Germinal center (tissue), 1 donor: ENCODE measurements at places on chromosomes 11 and 22.

DNA sequence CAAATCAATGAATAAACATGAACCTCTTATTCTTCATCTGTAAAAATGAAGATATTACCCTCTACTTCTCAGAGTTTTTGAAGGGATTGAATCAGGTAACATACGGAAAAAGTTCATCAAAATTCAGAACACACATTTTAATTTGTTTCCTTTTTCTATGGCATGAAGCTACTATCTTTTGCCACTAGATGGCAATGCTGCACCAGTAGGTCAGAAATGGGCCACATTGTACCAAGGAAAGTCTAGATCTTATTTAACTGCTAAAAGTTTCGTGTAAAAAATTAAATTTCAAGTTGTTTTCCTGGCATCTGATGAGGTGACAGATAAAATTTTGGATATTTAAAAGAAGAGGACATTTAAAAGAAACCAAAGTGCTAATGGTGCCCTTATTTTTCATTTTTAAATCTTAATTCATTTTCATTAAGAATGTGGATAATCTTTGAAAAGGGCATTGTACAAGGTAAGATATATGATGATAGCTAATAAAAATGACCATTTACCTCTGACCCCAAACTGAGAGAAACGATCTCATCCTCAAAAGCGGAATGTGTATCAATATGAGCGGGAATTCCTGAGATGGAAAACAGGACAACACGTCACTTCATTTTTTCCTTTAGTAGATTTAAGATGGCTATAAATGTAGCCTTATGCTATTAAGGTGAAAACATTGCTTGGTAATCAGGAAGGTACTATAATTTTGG lies 16.1 kb downstream of the ALKBH8 start:
- DNase-seq: peak; percentile 45

- DNase-seq: no peak
Observed at GRCh38 chr22:23781065-23781464, 5.7 kb upstream of the SMARCB1 start.

- no peak for DNase-seq
Observed at GRCh38 chr22:47773635-47774034, 1011.2 kb downstream of the TBC1D22A start.

GRCh38 chr11:65851083-65851579 lies 6.8 kb downstream of the CFL1 start:
- peak; percentile 57 for DNase-seq

DNA sequence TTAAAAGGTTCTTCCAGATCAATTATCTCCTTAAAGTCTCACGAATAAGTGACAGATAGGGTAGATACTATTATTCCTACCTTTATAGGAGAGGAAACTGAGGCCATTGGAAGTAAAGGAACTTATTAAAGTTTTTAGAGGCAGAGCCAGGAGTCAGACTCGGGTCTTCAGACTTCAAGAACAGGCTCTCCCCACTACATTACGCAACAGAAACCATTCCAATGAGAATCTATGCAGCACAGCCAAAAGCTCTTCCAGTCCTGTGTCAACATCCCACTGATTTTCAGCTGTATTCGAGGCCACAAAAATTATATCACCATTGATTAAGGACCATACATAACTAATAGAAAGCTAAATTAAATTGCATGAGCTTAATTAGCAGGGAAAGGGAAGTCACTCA lies 77.4 kb downstream of the RELT start:
- DNase-seq: no peak

DNA sequence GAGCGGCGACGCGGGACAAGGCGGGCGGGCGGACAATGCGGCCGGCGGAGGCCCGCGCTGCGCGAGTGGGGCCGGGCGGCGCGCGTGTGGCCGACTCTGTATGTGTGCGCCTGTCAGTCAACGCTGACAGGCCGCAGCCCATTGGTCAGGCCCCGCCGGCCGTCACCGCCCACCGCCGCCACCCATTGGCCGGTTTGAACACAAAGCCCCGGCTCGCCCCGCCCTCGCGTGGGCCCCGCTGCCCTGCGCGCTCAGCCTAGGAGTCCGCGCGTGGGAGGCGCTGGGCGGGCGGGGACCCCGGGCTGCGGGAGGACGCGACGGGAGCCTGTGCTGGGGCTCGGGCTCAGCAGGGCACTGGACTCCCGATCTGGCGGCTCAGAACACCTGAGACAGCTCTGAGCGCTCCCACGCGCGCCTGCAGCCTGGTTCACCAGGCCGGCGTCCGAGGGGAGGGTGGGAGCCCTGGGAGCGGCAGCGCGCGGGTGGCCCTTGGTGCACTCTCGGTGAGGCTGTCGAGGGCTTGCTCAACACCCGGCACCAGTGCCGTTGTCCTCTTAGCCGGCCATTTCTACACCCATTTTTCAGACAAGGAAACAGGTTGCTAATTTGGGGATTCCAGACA lies at the start of gene SUN2:
SUN2 (minus strand) TSS at position 88 of the 622 bp plus-strand sequence. CDS start 3,370 bp downstream, outside the sequence.
- peak; percentile 99 for DNase-seq

DNA sequence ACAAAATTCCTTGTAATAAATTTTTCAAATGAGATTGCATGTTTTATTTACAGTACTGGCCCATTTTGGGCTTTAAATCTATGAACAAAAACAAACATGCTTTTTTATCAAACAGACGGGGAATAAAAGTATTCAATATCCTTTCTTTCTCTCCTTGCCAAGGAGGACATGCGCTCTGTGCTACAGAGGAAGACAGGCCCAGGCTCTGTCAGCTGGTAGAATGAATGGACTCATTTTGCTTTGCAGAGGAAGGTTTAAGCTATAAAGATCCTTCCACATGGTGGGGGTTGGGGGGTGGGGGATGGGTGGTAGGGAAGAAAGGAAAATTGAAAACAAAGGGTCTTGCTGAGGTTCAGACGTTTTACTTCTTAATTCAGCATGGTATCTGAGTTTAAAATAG lies 575.6 kb downstream of the INSC start:
- no peak for DNase-seq

- no peak for DNase-seq
Observed at GRCh38 chr11:45501392-45502225, 163.8 kb downstream of the CHST1 start.

GRCh38 chr11:95111923-95112540 lies 22.4 kb downstream of the ENDOD1 start:
- no peak for DNase-seq

GRCh38 chr11:60371386-60371785 lies 6.9 kb upstream of the MS4A7 start:
- no peak for DNase-seq

- DNase-seq: no peak
Observed at GRCh38 chr11:1994121-1994520, 3.5 kb downstream of the H19 start.

- DNase-seq: no peak
Observed at GRCh38 chr22:33124471-33124870, 66.3 kb upstream of the SYN3 start.

- peak; percentile 40 for DNase-seq
Observed at GRCh38 chr22:23240639-23241389, 60.5 kb downstream of the BCR start.

- no peak for DNase-seq
Observed at GRCh38 chr11:123227763-123228495, 32.9 kb upstream of the CLMP start.

DNA sequence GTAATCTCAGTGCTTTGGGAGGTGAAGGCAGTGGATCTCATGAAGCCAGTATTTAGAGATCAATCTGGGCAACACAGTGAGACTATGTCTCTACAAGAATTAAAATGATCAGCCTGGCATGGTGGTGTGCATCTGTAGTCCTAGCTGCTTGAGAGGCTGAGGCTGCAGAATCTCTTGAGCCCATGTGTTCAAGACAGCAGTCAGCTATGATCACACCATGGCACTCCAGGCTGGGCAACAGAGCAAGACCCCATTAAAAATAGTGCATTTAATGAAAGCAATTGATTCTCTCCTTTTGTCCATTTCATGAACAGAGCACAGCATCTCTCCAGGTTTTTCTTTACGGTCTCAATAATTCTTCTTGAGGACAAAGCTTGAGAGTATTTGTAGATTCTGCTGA lies 11.3 kb upstream of the CARD16 start:
- DNase-seq: no peak

- no peak for DNase-seq
Observed at GRCh38 chr11:1541474-1542204, 30.4 kb downstream of the DUSP8 start.

DNA sequence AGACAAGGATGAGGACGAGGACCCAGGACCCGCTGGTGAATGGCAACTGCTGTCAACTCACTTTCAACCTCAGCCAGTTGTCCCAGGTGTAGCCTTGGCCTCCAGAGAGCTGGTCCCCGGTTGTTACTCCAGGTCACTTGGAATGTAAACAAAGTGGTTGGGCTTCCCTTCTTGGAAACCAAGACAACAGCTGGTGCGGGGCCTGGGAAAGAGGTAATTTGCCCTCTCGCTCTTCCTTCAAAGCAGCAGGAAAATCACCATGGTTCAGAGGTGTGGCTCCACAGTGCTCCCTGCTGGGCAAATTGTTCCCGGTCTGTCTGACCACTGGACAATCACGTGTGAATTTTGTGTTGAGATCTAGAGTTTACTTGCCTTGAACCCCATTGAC lies 15.0 kb downstream of the SLC1A2 start:
- no peak for DNase-seq

- no peak for DNase-seq
Observed at GRCh38 chr11:122733318-122733717, 77.8 kb downstream of the UBASH3B start.

DNA sequence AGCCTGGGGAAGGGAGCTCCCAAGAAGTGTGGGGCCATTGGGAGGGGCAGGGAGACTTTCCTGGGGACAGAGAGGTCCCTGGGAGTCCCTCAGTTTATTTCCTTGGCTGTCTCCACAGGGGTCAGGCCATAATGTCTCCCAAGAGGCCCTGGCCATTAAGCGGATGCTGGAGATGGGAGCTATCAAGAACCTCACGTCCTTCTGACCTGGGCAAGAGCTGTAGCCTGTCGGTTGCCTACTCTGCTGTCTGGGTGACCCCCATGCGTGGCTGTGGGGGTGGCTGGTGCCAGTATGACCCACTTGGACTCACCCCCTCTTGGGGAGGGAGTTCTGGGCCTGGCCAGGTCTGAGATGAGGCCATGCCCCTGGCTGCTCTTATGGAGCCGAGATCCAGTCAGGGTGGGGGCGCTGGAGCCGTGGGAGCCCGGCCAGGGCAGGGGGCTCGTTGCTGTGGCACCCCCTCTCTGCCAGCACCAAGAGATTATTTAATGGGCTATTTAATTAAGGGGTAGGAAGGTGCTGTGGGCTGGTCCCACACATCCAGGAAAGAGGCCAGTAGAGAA lies 58.4 kb downstream of the ST3GAL4 start:
- no peak for DNase-seq

GRCh38 chr22:46737976-46738646 lies at the start of gene CERK:
CERK (minus strand) TSS chr22:46738252; CDS start chr22:46738148, 104 bp downstream.
- DNase-seq: peak; percentile 74

- DNase-seq: peak; percentile 35
Observed at GRCh38 chr11:62340269-62340901, 3.1 kb downstream of the ASRGL1 start.

DNA sequence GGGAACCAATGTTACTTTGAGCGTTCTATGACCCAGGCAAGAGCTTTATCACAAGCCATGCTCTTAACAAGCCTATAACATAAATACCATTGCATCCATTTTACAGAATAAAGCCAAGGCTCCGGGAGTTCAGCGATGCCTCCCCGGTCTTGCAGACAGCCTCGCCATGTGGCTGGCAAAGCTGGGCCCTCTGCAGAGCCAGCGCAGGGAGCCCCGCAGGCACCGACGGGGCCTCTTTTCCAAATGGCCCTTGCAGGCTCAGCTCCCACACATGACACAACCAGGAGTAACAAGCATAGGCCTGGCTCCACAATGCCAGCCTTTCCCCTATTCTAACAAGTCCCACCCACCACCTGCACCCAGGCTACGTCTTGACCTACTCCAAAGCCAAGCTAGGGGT lies 72.2 kb upstream of the TSPAN18 start:
- DNase-seq: no peak

DNA sequence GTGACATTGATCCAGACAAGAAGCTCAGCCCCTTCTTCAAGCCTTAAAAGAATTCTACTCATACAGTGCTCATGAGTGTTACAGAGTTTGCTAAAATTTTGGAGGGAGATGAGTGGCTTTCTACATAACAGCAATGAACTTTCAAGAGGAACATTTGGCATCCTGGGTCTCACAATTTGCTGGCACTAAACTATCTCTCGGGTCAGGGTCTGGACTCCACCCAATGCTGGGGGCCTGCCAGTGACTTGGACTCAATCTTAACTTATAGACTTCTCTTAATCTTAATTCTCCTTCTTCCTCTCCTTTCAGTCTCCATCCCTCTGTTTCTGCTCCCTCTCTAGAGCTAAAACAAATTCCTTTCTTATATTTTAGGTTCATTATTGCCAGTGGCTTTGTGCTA lies 317.9 kb downstream of the TMEM135 start:
- no peak for DNase-seq
